ENCODE measurements at places on chromosomes 3 and 15. TPM values are rescaled to one million over a fixed set of nuclear protein-coding genes. Genes with fewer than 3 reads are reported as not detected.

GRCh38 chr15:37007301-37007700 is 93.0 kb downstream of the MEIS2 start:
- H3K4me3 ChIP-seq, result no peak overlapping the region
- DNase-seq, result no peak
- no peaks in the 10 kb centered on the region for H3K27me3 ChIP-seq
- no peak overlapping the region for H3K27ac ChIP-seq
- no peaks in the 10 kb centered on the region for H3K4me1 ChIP-seq

Gene CTXND1
- total RNA-seq, result 5.2 TPM

- H3K36me3 ChIP-seq, result no peaks in the 10 kb centered on the region
- no peak overlapping the region for H3K27ac ChIP-seq
- no peak overlapping the region for H3K4me3 ChIP-seq
- DNase-seq, result no peak
Measured at GRCh38 chr15:58543664-58544335, 112.0 kb downstream of the LIPC start.

GRCh38 chr15:59847968-59848367 is 156.1 kb upstream of the FOXB1 start:
- H3K4me3 ChIP-seq, result no peak overlapping the region
- H3K27ac ChIP-seq, result no peak overlapping the region
- no peaks in the 10 kb centered on the region for H3K36me3 ChIP-seq
- DNase-seq, result no peak

DNA sequence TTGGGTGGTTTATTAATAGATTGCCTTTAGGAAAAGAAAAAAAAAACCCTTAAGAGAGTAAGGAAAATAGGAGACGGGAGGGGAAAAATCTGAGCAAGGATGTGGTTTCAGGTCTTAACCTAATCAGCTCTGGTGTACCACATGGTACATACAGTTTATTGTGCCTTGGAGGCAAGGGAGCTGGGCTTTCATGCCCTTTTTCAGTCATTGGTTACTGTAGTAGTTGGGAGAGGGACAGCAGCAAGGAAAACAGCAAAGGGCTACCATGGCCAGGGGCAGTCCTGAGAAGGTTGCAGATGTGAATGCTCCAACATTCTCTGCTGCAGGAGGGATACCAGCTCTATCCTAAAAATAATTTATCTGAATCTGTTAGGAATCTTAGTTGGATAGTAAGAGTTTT is 5.9 kb downstream of the CMC1 start:
- no peaks in the 10 kb centered on the region for H3K36me3 ChIP-seq
- DNase-seq, result no peak
- H3K27ac ChIP-seq, result no peak overlapping the region
- H3K4me3 ChIP-seq, result no peak overlapping the region

Gene PAK6
- 5.4 TPM for total RNA-seq

GRCh38 chr15:68389936-68390817 is 41.8 kb downstream of the ITGA11 start:
- DNase-seq, result no peak
- no peak overlapping the region for H3K27ac ChIP-seq
- no peak overlapping the region for H3K4me3 ChIP-seq
- no peaks in the 10 kb centered on the region for H3K27me3 ChIP-seq
- H3K4me1 ChIP-seq, result peaks cover 10% of the 10 kb centered on the region

GRCh38 chr3:123294296-123294938 is 92.7 kb downstream of the SEC22A start:
- H3K27me3 ChIP-seq, result no peaks in the 10 kb centered on the region
- no peak overlapping the region for H3K27ac ChIP-seq
- DNase-seq, result no peak
- peaks cover 18% of the 10 kb centered on the region for H3K36me3 ChIP-seq

GRCh38 chr15:88832820-88833730 is 29.8 kb downstream of the ACAN start:
- H3K4me1 ChIP-seq, result no peaks in the 10 kb centered on the region
- no peak for DNase-seq
- no peak overlapping the region for H3K27ac ChIP-seq
- H3K27me3 ChIP-seq, result no peaks in the 10 kb centered on the region
- no peaks in the 10 kb centered on the region for H3K36me3 ChIP-seq
